ENCODE measurements at places on chromosomes 13 and 19.

DNA sequence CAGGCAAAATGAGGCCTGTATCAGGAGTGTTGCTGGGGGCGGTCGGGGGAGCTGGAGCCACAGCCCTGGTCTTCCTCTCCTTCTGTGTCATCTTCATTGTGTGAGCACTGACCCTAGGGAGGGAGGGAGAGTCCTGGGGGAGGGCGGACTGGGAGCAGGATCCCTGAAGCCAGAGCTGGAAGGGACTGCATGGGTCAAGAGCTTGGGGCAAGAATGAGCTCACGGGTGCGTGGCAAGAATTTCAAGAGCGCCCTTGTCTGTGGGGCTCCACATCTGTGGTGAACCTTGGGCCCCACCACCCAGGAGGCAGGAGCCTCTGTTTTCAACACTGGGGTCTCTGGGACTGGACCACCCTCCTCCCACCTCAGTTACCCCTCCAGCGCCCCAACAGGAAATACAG lies 4.7 kb downstream of the SIGLEC7 start:
- no peak for DNase-seq

- DNase-seq = no peak
Measured at GRCh38 chr13:27151798-27152599, 19.6 kb downstream of the USP12 start.

DNA sequence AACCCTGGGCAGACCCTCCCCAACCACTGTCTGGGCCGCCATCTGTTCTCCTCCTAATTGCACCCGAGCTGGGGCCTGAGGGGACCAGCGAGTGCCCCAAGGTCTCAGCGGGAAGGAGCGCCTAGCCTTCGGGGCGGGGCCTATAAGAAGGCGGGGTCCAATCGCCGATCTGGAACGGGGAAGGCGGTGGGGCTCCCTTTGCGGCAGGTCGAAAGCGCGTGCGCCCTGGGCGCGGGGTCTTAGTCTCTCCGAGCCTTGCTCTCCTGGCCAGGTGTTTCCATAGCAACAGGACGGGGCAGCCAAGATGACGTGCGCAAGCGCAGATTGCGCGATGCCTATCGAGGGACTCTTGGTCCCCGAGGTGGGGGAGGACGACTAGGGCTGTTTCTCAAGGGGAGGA lies 2.8 kb downstream of the MAST1 start:
- DNase-seq = no peak

DNA sequence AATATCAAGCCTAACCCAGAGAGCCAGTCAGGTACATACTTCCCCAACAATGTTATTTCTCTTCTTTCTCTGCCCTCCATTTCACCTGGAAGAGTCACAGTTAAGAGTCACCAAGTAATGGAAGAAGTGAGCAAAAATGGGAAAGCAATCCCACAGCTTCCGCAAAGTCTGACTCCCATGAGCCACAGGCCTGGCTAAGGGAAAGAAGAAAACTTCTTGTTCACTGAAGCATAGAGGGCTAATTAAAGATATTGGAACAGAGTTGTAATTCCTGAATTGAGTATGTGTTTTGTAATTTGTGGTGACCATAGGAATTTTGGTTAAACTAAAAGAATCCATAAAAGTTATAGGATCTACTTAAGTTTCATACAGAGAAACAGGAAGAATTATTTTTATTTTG lies 830.9 kb upstream of the PCDH20 start:
- no peak for DNase-seq

- no peak for DNase-seq
Measured at GRCh38 chr19:49858088-49858985, 7.4 kb downstream of the PTOV1 start.

GRCh38 chr13:98443329-98443728 lies 133.6 kb downstream of the STK24 start:
- no peak for DNase-seq

DNA sequence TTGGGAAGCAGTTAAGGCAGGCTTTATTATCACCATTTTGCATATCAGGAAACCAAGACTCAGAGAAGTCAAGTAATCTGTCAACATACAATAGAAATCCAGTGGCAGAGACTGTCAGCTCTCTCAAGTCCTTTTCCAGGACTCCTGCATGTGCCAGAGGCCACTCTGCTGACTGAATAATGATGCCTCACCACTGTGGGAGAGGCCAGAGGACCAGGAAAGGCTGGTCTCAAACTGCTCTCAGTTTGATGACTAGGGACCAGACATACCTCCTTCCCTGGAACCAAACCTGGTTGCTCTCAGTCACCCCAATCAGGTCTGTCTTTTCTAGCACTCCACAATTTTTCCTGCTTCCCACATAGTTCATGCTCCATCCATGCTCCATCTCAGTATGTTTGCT lies 8.0 kb downstream of the RNASEH2B start:
- DNase-seq = no peak

GRCh38 chr13:41812851-41813250 lies 148.1 kb downstream of the VWA8 start:
- DNase-seq = no peak

- DNase-seq = no peak
Measured at GRCh38 chr13:39599012-39599411, 4.0 kb downstream of the LHFPL6 start.

- peak; percentile 48 for DNase-seq
Measured at GRCh38 chr19:3338541-3339181, 27.7 kb upstream of the NFIC start.

DNA sequence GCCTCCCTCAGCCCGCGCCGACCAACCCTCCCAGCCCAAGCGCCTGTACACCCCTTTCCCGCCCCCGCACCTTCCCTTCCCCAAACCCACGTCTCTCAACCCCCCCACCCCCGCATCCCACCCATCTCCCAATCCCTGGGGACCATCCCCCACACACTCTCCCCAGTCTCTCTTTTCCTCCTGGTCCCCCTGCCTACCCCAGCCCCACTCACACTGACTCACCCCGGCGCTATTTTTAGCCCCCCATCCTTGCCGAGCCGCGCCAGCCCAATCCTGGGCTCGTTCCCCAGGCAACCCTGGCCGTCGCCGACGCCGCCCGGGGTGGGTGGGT lies 11.7 kb downstream of the CIC start:
- DNase-seq = no peak

- no peak for DNase-seq
Measured at GRCh38 chr19:35785339-35785627, 9.9 kb downstream of the ARHGAP33 start.

DNA sequence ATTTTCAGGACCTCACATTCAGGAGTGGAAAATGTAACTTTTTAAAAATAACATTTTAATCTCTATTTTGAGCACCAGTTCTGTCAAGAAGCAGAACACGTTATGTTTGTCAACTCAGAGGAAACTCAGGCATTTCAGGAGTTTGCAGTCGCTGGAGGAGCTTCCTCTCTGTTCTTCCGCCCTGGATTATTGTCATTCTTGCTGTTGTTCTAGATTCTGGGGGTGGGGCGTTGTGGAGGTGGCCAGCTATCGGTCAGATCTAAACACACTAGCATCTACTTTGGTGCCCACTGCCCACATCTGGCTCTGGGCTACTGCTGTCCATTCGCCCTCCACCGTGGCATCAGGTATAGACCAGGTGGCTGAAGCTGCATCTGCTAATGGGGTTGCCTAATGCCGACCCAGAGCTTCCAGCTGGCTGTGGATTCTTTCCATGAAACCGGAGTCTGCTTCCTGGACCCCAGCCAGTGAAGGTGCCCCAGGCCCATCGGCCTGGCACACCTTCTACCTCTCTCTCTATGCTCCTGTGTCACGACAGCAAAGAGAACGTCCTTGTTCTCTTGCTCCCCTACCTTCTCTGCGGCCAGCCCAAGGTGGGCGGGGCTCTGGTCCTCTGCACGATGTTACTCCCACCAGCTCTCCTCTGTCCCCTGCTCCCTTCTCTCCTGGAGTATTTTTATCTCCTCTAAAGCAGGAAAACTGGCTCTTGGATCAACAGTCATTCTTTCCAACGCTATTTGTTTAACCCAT lies 36.7 kb upstream of the DGKH start:
- no peak for DNase-seq

DNA sequence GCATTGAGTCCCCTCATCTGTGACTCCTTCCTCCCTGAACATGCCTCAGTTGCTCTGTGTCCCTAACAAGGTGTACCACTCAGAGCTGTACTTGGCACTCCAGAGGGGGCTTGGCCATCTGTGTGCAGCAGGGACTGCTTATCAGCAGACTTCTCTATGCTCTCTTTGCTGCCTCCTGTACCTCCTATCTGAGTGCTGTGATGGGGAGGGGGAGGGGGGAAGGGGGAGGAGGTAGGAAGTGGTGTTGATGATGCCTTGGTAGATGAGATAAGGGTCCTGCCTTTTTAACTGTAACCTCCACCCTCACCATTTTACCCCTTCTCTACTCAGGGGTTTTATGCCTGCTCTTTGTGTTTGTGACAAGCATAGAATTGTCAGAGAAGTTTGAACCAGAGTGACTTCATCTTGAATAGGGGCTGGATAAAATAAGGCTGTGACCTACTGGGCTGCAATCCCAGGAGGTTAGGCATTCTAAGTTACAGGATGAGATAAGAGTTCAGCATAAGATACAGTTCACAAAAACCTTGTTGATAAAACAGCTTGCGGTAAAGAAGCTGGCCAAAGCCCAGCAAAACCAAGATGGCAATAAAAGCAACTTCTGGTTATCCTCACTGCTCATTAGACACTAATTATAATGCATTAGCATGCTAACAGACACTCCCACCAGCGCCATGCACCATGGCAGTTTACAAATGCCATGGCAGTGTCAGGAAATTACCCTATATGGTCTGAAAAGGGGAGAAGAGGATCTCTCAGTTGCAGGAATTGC lies 13.2 kb downstream of the PCDH8 start:
- no peak for DNase-seq

DNA sequence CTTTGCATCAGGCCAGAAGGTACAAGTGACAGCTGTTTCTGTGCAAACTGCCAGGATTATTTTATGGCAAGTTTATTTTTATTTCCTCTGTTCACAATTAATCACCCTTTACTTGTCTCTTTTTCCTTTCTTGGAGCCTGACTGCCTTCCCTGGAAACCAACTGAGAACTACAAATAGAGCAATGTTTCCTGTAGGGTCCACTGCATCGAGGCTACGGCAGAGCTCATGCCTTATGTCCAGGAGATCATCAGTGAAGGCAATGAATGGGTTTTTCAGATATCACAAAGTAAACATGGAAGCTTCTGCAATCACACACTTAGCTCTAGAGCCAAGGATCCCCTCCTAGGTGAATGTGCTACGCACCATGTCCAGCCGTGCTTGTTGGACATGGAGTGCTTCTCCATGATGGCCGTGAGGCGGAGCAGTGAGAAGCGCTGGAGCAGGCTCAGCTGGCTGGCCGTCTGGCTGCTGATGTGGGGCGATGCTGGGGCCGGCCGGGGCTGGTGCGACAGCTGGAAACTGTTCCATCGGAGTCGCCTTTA lies 110.9 kb downstream of the KL start:
- DNase-seq = no peak

GRCh38 chr13:114219392-114219791 lies 15.3 kb upstream of the CDC16 start:
- no peak for DNase-seq

GRCh38 chr19:46704379-46705076 lies 12.4 kb downstream of the PRKD2 start:
- DNase-seq = no peak

DNA sequence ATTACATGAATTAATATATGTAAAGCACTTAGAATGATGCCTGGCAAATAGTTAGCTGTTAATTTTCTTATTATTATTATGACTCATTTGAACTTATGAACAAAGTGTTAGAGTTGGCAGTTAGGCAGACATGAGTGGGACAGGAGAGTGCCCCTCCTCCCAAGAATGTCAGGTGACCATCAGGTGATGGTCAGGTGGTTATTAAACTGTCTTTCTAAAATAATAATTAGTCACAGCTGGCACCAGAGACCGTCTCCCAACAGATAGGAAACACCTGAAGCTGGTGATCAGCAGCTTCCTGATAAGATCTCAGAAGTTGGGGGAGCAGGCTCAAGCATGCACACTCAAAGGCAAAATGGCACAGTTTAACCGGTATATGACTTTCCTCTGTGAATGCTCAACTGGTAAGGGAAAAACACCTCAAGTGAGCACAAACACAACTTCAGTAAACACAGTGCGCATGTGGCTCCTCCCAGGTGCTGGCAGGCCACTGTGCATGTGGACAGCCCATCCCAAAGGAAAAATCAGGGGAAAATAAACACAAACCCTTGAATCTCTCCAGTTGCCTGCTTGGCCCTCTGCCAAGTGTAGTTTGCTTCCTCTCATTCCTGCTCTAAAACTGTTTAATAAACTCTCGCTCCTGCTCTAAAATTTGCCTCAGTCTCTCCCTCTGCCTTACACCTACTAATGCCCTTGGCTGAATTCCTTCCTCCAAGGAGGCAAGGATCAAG lies 54.0 kb downstream of the FLT1 start:
- DNase-seq = no peak

DNA sequence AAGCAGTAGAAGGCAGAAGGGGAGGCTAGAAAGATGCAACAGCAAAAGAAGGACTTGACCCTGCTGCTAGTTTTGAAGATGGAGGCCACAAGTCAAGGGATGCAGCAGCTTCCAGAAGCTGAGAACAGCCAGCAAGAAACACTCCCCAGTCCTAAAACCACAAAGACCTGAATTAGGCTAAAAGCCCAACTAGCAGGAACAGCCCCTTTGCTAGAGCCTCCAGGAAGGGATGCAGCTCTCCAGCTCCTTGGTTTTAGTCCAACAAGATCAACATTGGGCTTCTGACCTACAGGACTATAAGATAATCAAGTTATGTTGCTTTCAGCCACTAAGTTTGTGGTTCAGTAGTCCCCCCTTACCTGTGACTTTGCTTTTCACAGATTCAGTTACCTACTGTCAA lies 10.5 kb upstream of the LATS2 start:
- DNase-seq = no peak

GRCh38 chr13:40770609-40770933 lies 419 bp downstream of the MRPS31 start:
- no peak for DNase-seq

DNA sequence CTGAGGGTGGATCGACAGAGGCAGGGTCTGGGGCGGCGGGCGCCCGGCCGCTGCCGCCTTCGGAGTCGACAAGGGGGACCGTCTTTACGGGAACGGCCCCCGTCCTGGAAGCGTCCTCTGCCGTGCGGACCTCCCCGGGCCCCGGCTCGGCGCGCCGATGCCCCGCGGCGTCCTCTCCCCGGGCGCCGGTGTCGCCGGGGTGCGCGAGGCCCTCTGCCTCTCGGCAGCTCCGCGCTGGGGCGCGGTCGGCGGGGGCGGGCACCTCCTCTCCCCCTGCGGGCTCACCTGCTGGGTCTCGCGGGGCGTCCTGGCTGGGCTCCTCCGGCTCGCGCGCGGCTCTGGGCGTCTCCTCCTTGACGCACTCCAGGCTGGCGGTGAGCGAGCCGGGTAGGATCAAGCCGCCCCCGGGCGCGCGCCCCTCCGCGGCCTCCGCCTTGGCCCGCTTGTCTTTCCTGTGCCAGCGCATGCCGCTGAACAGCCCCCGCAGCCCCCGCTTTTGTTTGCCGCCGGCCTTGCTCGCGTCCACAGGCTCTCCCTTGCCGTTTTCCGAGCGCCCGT lies 1.5 kb downstream of the AMER2 start:
- peak; percentile 56 for DNase-seq

DNA sequence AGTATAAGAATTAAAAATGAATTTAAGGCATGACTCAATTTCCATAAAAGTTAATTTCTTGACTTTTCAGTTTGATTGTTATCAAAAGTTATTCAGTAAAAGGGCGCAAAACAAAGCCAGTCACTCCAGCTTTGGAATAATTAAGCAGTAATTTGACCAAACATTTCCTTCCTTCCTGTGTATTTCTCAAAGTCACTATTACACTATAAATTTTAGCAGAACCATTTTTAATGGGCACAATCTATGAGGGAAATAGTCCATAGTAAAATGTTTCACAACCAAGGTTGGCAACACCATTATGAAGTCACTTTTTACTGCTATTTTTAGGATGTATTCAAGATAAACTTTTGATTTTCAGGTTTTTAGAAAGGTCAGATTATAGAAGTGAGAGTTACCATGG lies 91.0 kb downstream of the DACH1 start:
- DNase-seq = no peak

Data from NCI-H345 (cell line).